ENCODE measurements at places on chromosomes 6 and 20.

GRCh38 chr20:37364013-37364926, 18.3 kb downstream of the SRC start:
- no peak for DNase-seq

DNA sequence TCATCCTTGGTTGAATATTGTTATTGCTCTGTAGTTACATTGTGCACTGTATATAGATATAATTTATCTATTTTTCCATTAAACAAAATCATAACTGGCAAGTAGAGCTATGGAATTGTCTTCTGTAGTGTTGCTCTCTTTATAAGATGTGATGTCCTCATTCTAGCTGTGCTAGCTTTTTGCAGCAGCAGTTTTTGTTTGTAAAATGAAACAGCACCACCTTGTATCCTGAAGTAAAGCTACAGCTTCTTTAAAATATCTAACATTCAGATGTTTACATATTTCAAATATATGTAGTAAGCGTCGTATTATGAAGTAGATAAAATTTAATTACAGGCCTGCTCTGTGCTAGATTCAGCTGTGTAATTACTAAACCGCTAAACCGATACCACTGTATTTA, 328.8 kb upstream of the MANEA start:
- no peak for DNase-seq

DNA sequence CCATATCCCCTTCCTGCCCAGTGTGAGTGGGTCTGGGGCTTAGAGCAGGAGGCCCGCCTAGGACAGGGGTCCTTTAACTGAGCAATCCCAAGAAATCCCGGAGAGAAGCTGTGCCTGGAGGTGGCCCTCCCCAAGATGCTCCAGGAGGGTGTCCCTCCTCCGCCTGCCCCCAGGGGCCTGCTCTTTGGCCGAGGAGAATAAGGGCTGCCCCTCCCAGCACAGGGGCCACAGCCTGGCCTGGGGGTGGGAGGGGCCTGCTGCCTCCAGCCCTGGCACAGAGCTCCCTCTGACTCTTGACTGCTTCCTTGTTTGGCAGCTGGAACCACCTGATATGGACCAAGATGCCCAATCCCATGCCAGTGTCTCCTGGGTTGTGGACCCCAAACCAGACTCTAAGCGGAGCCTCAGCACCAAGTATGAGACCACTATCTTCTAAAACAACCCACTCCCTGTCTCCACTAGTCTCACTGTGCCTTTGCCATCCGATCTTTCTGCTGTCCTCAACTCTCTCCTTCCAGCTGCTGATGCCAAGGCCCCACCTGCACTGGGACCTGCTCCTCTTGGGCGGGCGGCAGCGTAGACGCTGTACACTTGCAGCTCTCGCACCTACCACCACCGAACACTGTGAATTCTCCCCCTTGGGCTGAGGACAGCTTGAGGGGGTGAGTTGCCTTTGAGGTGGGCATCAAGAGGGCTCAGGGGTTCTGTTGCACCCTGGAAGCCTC, 54.3 kb downstream of the TCP11 start:
- no peak for DNase-seq

DNA sequence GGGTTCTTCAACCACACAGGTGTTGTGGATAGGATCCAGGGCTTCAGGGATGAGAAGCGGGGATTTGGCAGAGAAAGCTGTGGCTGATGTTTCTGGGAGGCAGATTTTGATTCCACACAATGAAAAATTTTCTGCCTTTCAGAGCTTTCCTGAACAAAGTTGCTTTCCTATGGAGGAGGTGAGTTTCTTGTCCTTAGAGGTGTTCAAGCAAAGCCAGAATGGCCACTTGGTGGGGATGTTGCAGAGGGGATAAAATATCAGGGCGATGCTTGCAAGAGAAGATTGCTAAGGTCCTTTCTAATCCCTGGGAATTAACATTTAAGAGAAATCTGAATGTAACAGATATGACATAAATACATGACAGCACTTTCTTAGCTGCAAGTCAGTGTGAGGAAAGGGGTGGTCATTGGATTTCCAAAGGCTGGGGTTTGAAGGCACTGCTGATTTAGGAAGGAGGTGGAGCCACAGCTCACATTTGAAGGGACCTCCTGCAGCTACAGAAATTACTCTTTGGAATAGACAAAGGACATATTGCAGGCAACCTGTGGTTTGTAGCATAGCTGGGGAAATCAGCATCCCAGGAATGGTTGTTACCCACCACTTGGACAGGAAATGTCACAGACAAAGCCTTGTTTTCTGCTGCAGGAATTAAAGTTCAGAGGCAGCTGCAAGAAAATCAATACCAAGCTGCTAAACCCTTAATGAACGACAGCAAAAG, 271.1 kb upstream of the CHD6 start:
- no peak for DNase-seq
